ENCODE measurements at places on chromosomes 4 and X.

- DNase-seq = no peak
Observed at GRCh38 chr4:40059362-40059761, 2.7 kb downstream of the N4BP2 start.

- DNase-seq = no peak
Observed at GRCh38 chr4:163621821-163622220, 127.3 kb downstream of the TMA16 start.

DNA sequence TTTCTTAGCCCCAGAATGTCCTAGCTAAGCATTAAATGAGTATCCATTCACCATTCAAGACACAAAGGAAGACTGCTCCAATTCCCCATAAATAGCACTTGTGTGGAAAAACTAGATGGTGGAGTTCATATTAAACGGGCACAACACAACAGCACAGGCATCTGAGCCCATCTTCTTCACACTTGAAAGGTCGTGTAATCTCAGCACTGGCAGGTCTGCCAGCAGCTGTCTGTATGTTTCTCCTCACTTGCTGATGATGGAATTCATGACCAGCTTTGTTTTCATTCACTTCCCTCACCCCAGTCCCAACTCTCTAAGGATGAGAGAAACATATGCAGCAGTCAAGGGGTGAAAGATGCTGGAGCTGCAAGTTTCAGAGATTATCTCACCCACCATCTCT is 148.7 kb downstream of the AFAP1 start:
- DNase-seq = no peak

- no peak for DNase-seq
Observed at GRCh38 chrX:53050841-53051240, 2.3 kb downstream of the GPR173 start.

- DNase-seq = no peak
Observed at GRCh38 chr4:148934926-148935578, 492.8 kb upstream of the NR3C2 start.

GRCh38 chrX:130082244-130083106 is 27.8 kb downstream of the ELF4 start:
- no peak for DNase-seq

GRCh38 chrX:51215856-51216255 is 116.8 kb upstream of the NUDT10 start:
- DNase-seq = no peak

DNA sequence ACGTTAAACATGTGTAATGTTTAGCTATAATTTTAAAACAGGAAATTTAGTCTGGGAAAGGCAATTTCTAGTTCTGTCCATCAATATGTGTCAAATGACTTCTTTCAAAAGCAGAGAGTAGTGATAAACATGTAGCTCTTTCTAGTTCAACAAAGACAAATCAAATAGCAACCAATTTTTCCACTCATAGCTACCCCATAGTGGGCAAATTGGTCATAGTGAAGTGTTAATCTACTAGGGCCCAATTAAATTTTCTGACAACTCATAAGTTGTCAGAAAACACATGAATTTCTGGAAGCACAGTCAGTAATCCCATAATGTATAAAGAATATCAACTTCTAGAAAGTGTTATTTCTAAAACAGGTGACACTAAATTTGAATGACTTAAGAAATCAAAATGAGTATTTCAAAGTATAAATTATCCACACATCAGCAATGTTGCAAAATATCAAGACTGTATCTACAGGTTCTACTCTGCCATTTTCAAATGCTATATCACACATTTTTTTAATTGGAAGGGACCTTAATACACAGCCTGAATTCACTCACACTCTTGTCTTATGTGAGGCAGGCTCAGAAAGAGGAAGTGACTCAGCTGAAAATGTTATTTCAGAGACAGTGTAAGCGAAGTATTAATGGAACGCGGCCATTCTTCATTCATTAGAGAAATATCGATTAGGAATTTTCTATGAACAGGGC is 7.7 kb downstream of the OCIAD2 start:
- no peak for DNase-seq

DNA sequence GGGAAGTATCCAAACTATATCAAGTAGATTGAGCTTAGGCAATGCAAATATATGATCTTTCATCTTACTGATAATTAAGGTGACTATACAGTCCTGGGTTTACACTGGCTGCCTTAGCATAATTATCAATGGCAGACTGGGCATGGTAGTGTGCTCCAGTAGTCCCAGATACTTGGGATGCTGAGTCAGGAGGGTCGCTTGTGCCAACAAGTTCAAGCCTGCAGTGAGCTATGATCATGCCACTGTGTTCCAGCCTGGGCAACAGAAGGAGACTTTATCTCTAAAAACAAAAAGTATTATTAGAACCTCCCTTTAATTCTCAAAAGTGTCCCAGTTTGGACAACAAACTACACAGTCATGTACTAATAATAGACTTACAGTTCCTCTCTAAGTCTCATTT is 99.4 kb upstream of the RASGEF1B start:
- DNase-seq = no peak

Measured in nucleus accumbens (tissue), 56 donors.